ENCODE measurements at places on chromosomes 1 and 21.

GRCh38 chr1:21302747-21303715, 12.8 kb upstream of the ECE1 start:
- DNase-seq: no peak

DNA sequence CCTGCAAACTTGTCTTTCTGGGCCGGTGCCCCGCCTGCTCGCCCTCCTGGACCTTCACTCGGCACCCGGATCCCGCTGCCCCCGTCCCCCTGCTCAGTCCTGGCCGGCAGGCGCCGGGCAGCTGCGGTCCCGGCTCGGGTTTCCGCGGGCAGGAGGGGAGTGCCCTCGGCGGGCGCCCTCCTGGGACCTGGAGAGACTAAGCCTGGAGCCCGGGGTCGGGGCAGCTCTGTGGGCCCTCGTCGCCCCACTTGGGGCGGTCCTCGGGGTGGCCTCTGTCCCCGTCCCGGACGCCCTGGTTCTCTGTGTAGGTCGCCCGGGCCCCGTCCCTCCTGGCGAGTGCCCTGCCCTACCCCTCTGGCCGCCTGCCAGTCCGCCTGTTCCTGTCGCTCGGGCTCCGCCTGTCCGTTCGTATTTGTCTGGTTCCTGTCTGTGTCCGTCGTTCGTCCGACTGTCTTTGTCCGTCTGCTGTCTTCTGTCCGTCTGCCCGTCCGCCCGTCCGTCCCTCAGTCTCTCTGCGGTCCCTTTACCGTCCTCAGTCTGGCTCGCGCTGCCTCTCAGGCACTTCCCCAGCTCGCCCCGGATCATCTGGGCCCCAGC, 490 bp downstream of the SERINC2 start:
- DNase-seq: no peak

- DNase-seq: no peak
Observed at GRCh38 chr1:244218220-244218619, 167.1 kb downstream of the ZBTB18 start.

- no peak for DNase-seq
Observed at GRCh38 chr1:184935920-184936798, 38.1 kb downstream of the NIBAN1 start.

- DNase-seq: no peak
Observed at GRCh38 chr1:103170609-103171008, 62.3 kb upstream of the COL11A1 start.

- DNase-seq: no peak
Observed at GRCh38 chr21:37642493-37642892, 273.8 kb downstream of the KCNJ6 start.

GRCh38 chr1:98439471-98439870, 222.1 kb upstream of the SNX7 start:
- no peak for DNase-seq

DNA sequence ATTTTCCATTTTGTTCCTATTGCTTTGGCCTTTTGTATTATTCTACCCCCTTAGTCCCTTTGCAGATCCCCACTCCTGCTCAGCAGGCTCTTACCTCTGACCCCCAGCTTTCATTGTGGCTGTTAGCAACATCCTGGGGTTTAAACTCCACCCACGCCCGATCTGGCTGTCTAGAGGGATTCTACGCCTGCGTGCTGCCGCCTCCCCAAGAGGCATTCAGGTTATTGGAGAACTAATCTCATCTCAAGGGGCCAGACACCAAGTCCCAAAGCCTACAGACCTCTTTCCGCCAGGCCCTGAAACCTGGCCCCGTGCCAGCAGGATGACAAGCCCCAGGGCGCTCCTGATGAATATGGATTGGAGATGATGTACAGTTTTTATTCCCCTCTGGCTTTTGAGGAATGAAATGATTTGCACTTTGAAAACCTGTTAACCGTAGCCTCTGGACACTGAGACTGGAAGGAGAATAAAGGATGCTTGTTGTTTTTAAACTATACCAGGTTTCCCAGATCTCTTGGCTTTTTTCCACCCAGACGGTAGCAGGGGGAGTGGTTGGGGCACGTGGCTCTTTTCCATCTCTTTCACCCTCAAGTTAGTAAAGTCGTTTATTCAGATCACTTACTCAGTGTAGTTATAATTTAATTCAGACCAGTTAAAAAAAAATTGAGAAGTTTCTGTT, 14.5 kb upstream of the IKBKE start:
- DNase-seq: no peak

GRCh38 chr1:100581096-100581705, 43.3 kb downstream of the GPR88 start:
- no peak for DNase-seq

- DNase-seq: no peak
Observed at GRCh38 chr1:240843798-240844197, 231.8 kb upstream of the GREM2 start.

GRCh38 chr1:34898330-34898761, 31.1 kb downstream of the DLGAP3 start:
- no peak for DNase-seq

DNA sequence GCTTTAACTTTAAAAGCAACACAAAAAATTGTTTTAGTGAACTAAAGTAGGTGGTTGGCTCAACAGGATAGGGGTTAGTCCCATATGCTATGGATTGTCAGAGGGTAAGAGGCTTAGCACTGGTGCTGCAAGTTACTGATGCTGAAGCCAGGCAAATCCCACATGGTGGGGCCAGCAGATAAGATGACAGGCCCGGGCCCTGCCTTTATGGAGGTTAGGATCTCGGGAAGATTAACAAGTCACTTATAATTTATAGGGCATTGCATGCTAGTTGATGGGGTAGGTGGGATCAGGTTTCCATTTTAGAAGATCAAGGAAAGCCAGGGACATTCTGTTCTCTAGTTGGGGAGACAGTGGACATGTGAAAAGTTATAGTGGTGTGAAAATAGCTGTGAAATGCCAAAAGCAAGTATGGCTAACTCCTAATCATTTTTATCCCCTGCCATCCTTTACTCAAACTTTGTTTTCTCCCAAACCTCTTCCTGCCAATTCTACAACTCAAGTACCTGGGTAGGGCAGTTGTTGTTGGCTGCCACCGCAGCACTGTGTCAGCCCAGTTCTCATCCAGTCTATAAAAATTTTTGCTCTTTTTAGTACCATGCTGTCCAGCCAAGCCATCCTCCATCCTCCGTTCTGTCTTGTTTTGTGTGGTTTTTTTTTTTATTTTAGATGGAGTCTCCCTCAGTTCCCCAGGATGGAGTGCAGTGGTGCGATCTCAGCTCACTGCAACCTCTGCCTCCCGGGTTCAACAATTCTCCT, 10.3 kb downstream of the CHAF1B start:
- no peak for DNase-seq

DNA sequence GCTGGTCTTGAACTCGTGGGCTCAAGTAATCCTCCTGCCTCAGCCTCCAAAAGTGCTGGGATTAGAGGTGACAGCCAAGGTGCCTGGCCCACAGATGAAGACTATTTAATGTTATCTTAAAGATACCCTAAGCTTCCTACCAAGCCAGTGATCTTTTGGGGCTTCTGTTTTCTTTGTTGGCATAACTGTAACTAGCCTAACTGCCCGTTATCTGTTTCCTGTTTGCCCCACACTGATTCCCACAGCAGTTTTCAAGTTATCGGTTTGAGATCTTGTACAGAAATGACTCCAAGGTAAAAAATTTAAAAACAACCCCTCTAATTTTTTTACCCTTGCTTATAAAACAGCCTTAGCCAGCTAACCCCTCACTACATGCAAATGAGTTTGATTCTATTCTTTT, 12.4 kb downstream of the SELL start:
- no peak for DNase-seq

GRCh38 chr1:170307426-170307825, 161.7 kb downstream of the NTMT2 start:
- no peak for DNase-seq

- DNase-seq: no peak
Observed at GRCh38 chr1:54255026-54255702, 55.2 kb downstream of the MRPL37 start.

GRCh38 chr1:18802231-18802630, 57.2 kb downstream of the TAS1R2 start:
- no peak for DNase-seq

GRCh38 chr1:203281851-203282661, 23.3 kb upstream of the BTG2 start:
- DNase-seq: no peak

GRCh38 chr1:229034342-229034741, 236.6 kb upstream of the RAB4A start:
- DNase-seq: no peak

GRCh38 chr1:228010921-228011320, 4.1 kb downstream of the WNT3A start:
- no peak for DNase-seq

DNA sequence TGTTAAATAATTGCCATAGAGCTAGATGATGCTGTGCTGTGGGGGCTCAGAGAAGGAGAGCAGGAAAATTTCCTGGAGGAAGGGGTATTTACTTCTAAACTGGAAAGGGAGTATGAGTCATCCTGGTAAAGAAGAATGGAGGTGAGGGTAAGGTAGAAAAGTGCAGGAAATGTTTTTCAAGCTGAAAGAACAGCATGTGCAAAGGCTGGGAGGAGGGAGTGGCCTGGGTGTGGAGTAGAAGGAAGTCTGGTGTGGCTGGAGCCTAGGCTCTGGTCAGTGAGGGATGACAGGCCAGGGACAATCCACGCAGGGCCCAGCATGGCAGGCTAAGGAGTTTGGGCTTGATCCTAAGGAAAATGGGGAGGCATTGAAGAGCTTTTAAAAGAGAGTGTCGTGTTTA, 45.9 kb downstream of the MATN1 start:
- no peak for DNase-seq

- DNase-seq: no peak
Observed at GRCh38 chr1:236759252-236759859, 35.7 kb upstream of the MTR start.

- no peak for DNase-seq
Observed at GRCh38 chr21:25489673-25490072, 117.6 kb downstream of the MRPL39 start.

DNA sequence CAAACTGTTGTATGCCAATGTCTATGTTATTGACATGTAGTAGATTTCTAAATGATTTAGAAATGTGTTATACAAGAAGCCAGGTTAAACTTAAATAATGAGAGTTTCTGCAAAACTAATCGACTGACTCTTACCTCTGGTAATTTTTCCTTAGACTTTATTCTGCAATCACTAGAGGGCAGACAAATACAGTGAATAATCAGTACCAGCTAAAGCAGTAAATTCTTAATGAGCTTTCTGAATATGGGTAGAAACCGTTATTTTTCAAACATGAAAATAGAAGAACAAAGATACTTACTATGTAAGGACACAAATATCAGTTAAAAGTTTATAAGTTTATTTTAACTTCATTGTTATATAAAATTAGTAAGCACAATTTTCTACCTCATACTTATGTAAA, 97.9 kb upstream of the RGS1 start:
- DNase-seq: no peak

GRCh38 chr1:85330711-85331290, 54.4 kb upstream of the BCL10 start:
- DNase-seq: no peak

- DNase-seq: no peak
Observed at GRCh38 chr1:186985889-186986491, 157.2 kb downstream of the PLA2G4A start.

- no peak for DNase-seq
Observed at GRCh38 chr1:44437107-44437716, 32.2 kb downstream of the RNF220 start.

DNA sequence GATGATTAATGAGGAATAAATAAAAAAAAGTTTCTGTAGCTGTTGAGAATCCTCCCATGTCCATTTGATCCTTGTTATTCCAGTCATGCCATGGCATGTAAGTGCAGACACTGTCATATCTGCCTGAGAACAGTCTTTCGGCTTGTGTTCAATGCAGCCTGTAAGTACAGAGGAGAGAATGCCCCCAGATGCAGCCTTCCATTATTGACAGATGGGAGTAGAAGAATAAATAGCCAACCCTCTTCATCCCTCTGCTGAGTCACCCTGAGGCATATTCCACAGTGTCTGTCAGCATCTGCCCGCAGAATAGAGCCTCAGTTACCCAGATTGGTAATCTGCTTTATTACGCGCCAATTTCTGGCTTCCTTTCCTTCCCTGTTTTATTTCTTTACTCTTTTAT, 139.4 kb downstream of the LRRC7 start:
- no peak for DNase-seq
